ENCODE measurements at places on chromosomes 16 and 17.

GRCh38 chr16:25093208-25094061, 18.1 kb upstream of the LCMT1 start:
- DNase-seq: no peak

- DNase-seq: no peak
These were observed 82.9 kb downstream of the MYH11 start for GRCh38 chr16:15773968-15774367.

DNA sequence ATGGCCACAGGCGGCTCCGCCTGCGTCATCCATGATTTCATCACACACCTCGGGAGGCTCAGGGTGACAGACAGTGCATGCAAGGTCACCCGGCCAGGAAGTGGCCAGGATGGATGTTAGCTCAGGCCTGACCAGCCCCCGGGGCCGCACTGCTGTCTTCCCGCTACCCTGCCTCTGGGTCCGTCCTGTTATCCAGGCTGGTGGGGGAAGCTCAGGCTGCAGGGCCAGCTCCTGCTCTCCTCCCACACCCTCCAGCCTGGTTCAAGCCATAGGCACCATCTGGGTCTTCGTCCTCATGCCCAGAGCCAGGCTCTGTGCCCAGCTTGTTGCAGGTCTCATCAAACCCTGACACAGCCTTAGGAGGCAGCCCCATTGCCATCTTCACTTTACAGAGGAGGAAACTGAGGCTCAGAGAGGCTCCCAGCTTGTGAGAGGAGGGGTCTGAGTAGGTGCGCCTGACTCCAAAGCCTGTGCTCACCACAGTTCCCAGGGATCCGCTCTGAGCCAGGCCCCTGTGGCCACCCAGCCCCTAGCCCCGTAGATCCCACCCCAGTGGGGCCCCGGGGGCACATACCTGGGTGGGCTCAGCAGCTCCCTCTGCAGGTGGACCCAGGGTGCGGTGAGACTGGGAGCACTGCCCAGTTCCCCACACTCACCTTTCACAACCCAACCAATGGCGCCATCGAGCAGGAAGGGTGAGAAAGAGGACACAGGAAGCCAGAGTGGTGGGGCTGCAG, 412 bp upstream of the ADGRG3 start:
- DNase-seq: no peak

DNA sequence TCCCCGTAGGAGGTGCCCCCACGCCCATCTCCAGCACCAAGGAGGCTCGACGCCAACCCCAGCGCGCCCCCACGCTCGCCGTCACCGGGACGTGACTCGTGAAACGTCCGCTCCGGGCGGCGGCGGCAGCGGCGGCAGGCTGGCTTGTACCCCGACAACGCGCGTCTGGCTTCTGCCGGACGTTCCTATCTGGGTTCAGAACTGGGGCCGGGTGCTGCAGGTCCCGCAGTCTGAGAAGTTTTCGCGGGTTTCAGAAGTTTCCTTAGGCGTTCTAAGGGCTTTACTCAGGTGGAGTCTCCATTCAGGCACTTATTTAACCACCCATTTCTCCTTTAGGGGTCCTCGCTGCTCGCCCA, 672 bp upstream of the ALKBH5 start:
- peak; percentile 69 for DNase-seq

DNA sequence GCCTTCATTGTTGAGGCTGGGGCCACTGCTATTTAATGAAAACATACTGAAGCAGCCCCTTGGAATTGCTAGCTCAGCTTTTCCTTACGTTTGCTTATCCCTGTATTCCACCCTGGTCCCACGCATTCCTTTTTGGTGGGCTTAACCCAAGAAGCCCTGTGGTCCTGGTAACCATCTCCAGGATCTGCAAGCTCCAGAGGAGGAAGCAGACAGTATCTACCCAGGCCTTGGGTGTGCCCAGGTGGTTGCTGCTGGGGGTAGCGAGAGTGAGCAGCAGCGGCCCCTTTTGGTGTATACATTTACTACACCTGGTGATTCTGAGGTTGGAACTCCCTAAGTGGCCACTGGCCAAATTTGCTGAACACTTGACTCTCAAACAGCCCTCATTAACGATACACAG, 97.7 kb downstream of the CBLN1 start:
- no peak for DNase-seq

DNA sequence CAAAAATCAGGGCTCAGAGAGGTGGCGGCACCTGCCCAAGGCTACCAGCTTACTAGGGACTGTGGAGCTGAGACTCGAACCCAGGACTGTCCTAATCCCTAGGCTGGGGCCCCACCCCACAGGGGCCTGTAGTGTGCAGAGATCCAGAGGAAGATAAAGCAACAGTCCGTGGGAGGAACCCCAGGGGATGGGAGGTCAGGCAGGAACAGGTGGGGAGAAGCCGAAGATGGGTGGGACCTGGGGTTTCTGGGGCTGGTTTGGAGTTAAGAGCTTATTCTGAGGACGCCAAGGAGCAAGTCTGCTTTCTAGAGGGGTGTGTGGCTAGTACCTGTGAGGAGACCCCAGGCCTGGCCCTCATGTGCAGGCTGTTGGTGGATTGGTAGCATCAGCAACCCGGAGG, 14.9 kb downstream of the C16orf74 start:
- no peak for DNase-seq

DNA sequence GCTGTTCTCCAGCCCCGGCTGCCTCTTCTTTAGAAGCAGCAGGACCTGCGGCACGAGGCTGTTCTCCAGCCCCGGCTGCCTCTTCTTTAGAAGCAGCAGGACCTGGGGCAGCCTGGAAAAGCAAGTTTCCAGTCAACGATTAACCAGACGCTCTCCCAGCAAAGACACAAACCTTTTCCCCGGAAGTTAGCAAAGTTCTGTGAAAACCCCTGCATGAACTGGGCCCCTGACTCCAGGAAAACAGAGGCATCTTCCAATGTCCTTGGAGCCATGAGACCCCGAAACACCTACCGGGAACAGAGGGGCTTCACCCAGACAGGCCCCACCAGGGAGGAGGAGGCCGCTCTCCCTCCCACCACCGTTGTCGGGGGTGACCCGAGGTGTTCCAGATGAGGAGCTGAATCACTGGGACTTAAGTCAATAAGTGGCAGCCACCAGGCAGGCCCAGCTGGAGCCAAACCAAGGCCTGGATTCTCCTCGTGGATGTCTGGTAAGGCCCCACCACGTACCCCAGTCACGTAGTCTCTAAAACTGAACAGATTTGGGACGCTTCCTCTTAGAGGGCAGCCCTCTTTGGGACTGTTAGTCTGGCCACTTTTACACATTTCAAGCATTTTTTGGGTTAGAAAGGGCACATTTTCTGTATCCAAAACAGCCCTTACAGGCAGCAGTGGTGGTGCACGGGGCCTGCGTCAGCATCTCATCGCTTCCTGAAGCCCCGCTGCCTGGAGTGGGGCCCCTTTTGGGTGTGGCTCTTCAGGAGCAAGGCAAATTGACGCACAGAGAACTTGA, at the start of gene RPH3AL:
TSS of gene RPH3AL (minus strand) at position 387 of the 792 bp plus-strand sequence. CDS start 25,264 bp downstream, outside the sequence.
- DNase-seq: no peak

- no peak for DNase-seq
These were observed 857 bp upstream of the STAT5A start for GRCh38 chr17:42287305-42287976.

- no peak for DNase-seq
These were observed 5.9 kb downstream of the ZNF205 start for GRCh38 chr16:3118204-3118790.

DNA sequence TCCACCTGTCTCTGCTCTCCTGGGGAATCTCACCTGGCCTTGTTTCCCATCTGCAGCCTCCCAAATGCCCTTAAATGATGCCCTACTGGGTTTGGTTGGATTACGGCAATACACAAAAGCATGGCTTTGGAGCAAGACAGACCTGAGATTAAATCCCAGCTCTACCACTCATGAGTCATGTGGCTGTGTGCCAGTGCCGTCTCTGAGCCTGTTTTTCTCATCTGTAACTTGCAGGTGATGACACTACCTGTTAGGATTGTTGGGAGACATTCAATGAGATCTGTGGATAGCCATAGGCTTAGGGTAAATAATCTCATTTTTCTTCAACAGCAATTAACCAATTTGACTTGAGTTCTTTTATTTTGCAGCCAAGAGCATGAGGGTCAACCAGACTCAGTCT, 240.3 kb downstream of the MAF start:
- DNase-seq: no peak

- DNase-seq: no peak
These were observed 2.5 kb downstream of the CD300C start for GRCh38 chr17:74543406-74543805.

- DNase-seq: no peak
These were observed 1.2 kb upstream of the SOST start for GRCh38 chr17:43759836-43760235.

DNA sequence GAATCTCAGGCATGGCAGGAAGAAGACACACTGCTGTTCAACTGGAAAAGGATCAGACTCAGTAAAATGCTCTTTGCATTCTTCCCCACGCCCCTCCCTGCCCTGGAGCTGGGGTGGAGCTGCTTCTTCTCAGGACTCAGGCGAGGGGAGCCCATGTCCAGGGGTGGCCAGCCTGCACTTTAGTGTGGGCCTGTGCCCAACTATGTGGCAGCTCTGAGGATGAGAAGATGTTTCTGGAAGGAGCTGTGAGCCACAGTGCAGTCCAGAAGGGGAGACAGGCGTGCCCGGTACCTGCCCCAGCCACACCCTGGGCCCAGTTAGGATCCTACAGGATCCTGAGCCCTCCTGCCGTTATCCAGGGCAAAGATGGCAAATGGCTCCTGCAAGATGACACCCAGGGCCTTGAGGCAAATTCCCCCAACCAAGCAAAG, 120.3 kb downstream of the ANKRD11 start:
- DNase-seq: no peak

DNA sequence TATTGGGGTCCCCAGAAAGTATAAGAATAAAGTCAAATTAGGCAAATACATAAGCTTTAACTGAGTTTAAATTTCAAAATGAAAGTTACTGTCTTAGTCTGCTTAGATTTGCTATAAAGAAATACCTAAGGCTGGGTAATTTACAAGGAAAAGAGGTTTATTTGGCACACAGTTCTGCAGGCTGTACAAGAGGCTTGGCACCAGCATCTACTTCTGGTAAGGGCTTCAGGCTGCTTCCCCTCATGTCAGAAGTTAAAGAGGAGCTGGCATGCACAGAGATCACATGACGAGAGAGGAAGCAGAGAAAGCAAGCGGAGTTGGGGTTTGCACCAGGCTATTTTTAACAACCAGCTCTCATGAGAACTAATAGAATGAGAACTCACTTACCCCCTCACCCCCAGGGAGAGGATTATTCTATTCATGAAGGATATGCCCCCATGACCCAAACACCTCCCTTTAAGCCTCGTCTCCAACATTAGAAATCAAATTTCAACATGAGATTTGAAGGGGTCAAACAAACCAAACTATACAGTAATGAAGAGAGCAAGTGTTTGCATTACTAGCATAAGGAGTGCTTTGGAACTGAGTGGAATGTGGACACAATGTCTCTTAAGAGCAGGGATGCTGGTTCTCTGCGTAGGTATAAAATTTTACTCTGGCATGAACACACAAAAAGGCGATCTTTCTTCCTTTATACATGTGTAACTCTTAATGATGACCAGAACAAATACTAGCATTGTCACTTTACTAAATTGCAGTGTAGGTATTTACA, 292.8 kb upstream of the PMFBP1 start:
- no peak for DNase-seq

DNA sequence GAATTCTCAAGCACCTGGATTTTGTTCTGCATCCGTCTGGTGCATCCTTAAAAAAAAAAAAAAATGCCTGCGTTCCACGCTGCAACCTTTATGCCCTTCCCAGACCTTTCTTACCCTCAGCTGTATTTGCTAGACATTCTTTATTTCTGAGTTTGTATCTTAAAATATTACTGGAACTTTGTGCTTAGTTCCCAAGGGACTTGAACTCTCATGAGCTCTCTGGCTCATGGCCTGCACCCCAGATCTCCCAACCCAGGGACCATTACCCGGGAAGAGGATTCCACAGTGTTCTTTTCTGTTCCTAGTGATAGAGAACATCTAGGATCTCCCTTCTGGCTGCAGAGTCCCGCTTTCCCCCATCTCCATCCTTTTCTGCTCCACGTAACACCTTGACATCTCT, 28.9 kb upstream of the CLEC18A start:
- no peak for DNase-seq

- no peak for DNase-seq
These were observed 11.1 kb upstream of the TFAP4 start for GRCh38 chr16:4283939-4284338.

DNA sequence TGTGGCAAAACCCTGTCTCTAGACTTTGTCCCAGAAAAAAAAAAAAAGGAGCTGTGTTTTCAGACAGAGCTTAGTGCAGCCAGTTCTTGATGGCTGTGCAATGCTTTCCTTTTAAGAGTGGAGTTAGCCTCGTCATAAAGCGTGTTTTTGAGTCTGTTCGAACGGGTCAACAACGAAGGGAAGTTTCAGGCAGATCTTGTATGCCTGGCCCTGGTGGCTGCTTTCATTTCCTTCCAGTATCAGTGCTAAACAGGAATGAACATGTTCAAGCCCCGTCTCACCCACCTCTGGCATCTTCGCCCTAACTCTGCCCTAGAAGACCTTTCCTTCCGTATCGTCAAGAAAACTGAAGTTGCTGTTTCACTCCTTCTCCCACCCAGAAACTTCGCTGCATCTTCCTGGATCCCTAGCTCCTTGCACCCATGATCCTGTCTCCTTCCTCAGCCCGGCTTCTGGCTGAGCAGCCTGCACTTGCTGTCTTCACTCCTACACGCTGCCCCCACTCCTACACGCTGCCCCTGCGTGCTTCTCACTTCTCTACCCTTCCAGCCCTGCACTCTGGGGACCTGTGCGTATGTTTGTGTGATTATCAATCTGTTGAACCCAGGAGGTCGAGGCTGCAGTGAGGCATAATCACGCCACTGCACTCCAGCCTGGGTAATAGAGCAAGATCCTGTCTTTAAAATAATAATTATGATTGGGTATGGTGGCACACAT, 55.3 kb downstream of the USP10 start:
- DNase-seq: no peak

DNA sequence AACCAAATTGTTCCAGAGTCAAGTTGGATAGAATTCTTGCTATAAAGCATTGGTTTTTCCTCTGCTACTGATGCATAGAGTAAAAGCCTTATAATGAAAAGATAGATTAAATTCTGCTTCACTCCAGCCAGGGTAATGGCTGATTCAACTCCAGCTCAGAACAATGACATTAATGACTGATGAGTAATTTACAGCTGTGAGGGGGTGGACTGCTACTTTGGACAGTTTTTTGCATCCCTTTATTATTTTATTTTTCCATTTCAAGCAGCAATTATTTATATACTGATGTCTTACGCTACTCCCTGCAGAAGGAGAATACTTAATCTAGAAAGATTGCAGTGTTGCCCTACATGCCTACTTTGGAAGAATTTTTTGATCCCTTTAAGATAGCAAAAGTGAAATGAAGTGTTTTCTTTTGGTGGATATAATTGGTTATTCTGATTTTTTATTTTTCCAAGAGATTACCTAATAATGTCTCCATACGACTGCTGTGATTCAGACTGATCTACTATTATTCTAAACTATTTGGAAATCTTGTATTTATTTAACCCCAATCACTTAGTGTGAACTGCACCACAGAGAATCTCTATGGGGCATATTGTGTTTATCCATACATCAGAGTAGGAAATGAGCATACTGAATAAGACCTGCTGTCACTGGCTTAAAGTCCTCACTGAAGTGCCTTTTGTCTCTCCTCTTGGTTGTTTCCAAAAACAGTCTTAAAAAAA, 149.5 kb downstream of the TRIM37 start:
- DNase-seq: no peak

GRCh38 chr17:79361873-79362771, 248.7 kb downstream of the RBFOX3 start:
- DNase-seq: no peak

- no peak for DNase-seq
These were observed 244.9 kb downstream of the PRKCA start for GRCh38 chr17:66547151-66547865.
